Hepatocyte (in vitro differentiated cells): ENCODE measurements at places on chromosomes 4 and X. TPM values are rescaled to one million over a fixed set of nuclear protein-coding genes. Genes with fewer than 3 reads are reported as not detected.

- no peak overlapping the region for H3K4me3 ChIP-seq
- H3K36me3 ChIP-seq = no peaks in the 10 kb centered on the region
- H3K27ac ChIP-seq = no peak overlapping the region
- peaks cover 12% of the 10 kb centered on the region for H3K27me3 ChIP-seq
- H3K4me1 ChIP-seq = no peaks in the 10 kb centered on the region
- DNase-seq = no peak
Observed at GRCh38 chr4:8725845-8726244, 133.3 kb downstream of the CPZ start.

GRCh38 chrX:132364313-132364712 lies 124.5 kb downstream of the MBNL3 start:
- H3K27ac ChIP-seq = no peak overlapping the region
- H3K4me3 ChIP-seq = no peak overlapping the region
- no peaks in the 10 kb centered on the region for H3K36me3 ChIP-seq
- DNase-seq = no peak
- H3K27me3 ChIP-seq = no peaks in the 10 kb centered on the region

DNA sequence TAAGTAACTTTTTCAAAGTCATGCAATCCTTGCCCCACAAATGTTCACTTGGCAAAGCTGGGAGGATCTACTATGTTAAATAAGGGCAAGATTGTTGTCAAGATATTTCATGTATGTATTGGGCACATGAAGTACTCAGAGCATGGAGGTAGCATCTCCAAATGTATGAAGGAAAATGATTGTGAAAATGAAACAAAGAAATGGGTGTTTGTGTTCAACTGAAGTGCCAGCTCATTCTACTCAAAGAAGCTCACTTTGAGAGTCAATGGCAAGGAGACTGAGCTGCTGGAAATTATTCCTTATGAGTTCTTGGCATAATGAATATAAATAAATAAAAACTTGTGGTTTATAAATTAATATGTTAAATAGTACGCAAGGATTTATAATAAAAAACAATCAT lies 124.5 kb upstream of the ARSJ start:
- no peak overlapping the region for H3K4me3 ChIP-seq
- DNase-seq = no peak
- H3K4me1 ChIP-seq = no peaks in the 10 kb centered on the region
- no peaks in the 10 kb centered on the region for H3K36me3 ChIP-seq
- no peaks in the 10 kb centered on the region for H3K27me3 ChIP-seq

- no peaks in the 10 kb centered on the region for H3K36me3 ChIP-seq
- no peaks in the 10 kb centered on the region for H3K4me1 ChIP-seq
- H3K27me3 ChIP-seq = no peaks in the 10 kb centered on the region
- H3K27ac ChIP-seq = no peak overlapping the region
- no peak overlapping the region for H3K4me3 ChIP-seq
- DNase-seq = no peak
Observed at GRCh38 chr4:68404153-68404552, 43.1 kb upstream of the TMPRSS11E start.

DNA sequence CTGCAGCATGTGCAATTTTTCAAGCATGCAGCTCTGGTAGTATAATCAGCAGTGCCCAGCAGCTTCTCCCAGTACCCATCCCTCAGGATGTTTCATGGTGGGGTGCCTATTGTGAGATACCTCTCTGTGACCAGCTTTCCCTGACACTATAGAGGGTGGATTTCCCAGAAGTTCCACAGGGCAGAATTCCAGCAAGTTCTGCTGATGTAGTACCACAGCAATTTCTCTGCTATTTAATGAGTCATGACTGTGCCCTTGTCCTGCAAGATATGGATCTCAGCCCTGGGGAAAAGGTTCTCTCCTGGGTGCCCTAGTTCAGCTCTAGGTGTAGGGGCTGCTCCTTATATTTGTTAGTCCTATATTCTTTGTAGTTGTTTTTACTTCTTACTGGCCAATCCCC lies 174.8 kb downstream of the ENOX2 start:
- H3K27me3 ChIP-seq = no peaks in the 10 kb centered on the region
- no peak overlapping the region for H3K27ac ChIP-seq

DNA sequence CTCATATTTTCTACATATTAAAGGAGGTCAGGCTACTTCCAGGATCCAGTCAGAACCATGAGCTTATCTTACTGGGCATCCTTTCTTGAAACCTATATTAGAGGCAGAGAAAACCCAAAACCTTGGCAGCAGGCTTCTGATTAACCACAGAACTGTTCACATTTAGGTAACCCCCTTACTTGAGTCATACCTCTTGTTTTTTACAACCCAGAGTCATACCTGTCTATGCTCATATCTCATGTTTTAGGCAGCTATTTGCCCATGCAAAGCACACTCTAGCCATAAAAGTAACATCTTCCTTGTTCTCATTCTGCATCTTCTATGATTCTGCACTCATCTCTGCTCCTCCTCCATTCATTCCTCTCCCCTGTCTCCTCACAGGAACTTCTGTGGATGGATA lies 138.0 kb upstream of the SMIM31 start:
- H3K36me3 ChIP-seq = no peaks in the 10 kb centered on the region
- no peaks in the 10 kb centered on the region for H3K4me1 ChIP-seq
- no peak overlapping the region for H3K27ac ChIP-seq
- no peaks in the 10 kb centered on the region for H3K27me3 ChIP-seq
- no peak for DNase-seq
- no peak overlapping the region for H3K4me3 ChIP-seq

DNA sequence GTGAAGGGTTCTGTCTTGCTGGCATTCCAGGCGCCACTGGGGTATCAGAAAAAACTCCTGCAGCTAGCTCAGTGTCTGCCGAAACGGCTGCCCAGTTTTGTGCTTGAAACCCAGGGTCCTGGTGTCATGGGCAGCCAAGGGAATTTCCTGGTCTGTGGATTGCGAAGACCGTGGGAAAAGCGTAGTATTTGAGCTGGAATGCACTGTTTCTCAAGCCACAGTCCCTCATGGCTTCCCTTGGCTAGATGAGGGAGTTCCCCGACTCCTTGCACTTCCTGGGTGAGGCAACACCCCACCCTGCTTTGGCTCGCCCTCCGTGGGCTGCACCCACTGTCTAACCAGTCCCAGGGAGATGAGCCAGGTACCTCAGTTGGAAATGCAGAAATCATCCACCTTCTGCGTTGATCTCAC lies 40.1 kb downstream of the NOP14 start:
- peak overlapping the region; percentile 79 for H3K27ac ChIP-seq
- peaks cover 24% of the 10 kb centered on the region for H3K4me1 ChIP-seq
- no peaks in the 10 kb centered on the region for H3K36me3 ChIP-seq
- DNase-seq = no peak
- H3K4me3 ChIP-seq = no peak overlapping the region

DNA sequence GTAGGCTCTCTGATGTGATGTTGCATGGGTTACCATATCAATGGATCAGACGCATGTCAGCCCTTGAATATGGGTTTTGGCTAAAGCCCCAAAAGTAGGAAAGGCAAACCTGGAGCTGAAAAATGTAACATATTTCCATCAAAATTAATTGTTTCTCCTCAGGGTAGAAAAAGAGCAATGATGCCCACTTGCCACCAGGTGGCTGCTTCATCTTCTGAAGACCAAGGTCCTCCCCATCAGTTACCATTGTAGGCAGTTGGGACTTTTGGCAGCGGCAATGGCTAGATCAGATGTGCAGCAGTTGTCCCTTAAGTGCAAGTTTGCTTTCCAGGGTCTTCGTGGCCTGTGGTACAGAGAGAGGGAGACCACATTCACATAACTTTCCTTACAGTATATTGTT lies 118.2 kb downstream of the NAF1 start:
- H3K27ac ChIP-seq = no peak overlapping the region
- DNase-seq = peak; percentile 47

DNA sequence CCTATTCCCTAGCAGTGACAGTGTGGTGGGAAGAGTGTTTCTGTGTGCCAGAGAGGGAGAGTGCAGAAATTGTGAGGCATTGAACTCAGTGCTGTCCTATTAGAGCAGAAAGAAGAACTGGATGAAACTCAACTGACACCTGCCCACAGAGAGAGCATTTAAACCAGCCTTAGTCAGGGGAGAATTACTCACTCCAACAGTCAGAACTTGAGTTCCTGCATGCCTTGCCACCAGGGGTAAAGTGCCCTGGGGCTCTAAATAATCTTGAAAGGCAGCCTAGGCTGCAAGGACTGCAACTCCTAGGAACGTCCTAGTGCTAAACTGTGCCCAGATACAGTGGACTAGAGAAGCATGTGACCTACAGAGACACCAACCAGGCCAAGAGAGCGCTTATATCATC lies 12.8 kb downstream of the CYSLTR1 start:
- H3K27ac ChIP-seq = no peak overlapping the region
- H3K36me3 ChIP-seq = no peaks in the 10 kb centered on the region
- no peak overlapping the region for H3K4me3 ChIP-seq
- no peaks in the 10 kb centered on the region for H3K4me1 ChIP-seq
- no peak for DNase-seq
- H3K27me3 ChIP-seq = no peaks in the 10 kb centered on the region

DNA sequence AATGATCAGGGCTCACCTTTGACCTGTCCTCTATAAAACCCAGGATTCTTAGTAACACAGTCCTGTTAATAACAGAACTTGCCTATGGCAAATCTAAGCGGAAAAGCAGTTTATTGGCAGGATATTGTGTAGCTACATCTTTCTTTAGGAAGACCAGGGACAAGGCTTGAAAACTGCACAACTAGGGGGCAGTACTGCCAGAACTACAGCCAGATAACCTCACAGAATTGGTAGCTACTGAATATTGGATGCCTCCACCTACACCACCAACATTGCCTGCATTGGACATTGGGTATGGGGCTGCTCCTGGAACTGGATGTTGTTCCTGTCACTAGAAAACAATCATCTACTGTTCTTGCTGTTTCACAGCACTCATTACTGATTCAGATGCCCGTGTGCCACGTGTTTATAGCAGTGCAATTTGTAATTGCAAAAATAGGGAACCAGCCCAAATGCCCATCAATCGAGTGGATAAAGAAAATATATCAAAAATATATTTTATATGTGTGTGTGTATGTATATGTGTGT lies 47.4 kb downstream of the REPS2 start:
- peaks cover 13% of the 10 kb centered on the region for H3K4me1 ChIP-seq
- no peaks in the 10 kb centered on the region for H3K27me3 ChIP-seq
- H3K36me3 ChIP-seq = no peaks in the 10 kb centered on the region
- no peak for DNase-seq

- DNase-seq = no peak
- no peak overlapping the region for H3K27ac ChIP-seq
- H3K4me3 ChIP-seq = no peak overlapping the region
- no peaks in the 10 kb centered on the region for H3K4me1 ChIP-seq
Observed at GRCh38 chrX:104008831-104009230, 4.7 kb downstream of the H2BW1 start.

DNA sequence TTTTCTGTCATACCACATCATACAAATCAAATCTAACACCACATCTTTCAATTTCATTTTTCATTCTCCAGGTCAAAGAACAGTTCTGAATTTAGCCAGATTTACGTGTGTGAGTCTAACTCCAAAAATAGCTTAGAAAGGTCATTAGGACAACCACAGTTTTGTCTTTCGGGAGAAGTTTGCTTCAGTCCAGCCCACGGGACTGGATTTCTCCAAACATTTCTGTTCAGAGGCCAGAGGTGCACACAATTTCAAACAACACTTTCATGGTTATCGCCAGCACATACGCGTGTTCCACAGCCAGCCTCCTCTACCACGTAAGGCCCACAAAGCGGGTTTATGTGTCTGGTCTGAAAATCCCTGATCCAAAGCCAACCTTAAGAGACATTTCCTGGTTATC lies 65.9 kb downstream of the VEGFC start:
- H3K27me3 ChIP-seq = no peaks in the 10 kb centered on the region
- no peak overlapping the region for H3K27ac ChIP-seq
- DNase-seq = peak; percentile 8
- no peaks in the 10 kb centered on the region for H3K4me1 ChIP-seq
- no peak overlapping the region for H3K4me3 ChIP-seq

DNA sequence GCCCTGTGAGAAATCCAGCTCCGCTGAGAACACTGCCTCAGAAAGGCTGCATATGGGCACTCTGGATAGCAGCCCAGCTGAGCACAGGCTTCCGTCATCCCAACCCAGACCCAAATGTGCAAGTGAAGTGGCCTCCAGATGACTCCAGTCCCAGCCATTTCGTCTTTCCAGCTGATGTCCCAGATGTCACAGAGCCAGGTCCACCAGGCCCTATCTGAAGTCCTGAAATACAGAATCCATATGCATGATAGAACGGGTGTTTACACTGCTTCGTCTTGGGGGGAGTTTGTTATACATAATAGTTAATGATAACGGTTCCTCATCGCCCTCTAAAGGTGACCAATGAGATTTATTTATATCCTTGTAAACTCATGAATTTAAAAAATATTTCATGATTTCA lies 72.6 kb upstream of the TRIM2 start:
- DNase-seq = no peak
- no peak overlapping the region for H3K27ac ChIP-seq
- H3K4me1 ChIP-seq = peaks cover 8% of the 10 kb centered on the region
- no peak overlapping the region for H3K4me3 ChIP-seq

- H3K27me3 ChIP-seq = no peaks in the 10 kb centered on the region
- H3K4me3 ChIP-seq = no peak overlapping the region
- H3K4me1 ChIP-seq = no peaks in the 10 kb centered on the region
- H3K36me3 ChIP-seq = no peaks in the 10 kb centered on the region
Observed at GRCh38 chrX:47272013-47272408, 39.2 kb downstream of the USP11 start.

- no peaks in the 10 kb centered on the region for H3K36me3 ChIP-seq
- no peaks in the 10 kb centered on the region for H3K4me1 ChIP-seq
- H3K27me3 ChIP-seq = no peaks in the 10 kb centered on the region
Observed at GRCh38 chr4:70533791-70534190, 15.4 kb downstream of the AMTN start.

GRCh38 chr4:174099712-174100111 lies 183.8 kb downstream of the FBXO8 start:
- H3K4me3 ChIP-seq = no peak overlapping the region
- no peak for DNase-seq

GRCh38 chr4:42892413-42892812 lies at the start of gene GRXCR1:
GRXCR1 (plus strand) TSS chr4:42892713; CDS start chr4:42893267, 554 bp downstream.
- DNase-seq = no peak
- H3K27ac ChIP-seq = no peak within 1 kb of the TSS
- no peaks in the 10 kb centered on the region for H3K4me1 ChIP-seq
- no peaks in the 10 kb centered on the region for H3K27me3 ChIP-seq
- H3K36me3 ChIP-seq = no peaks in the 10 kb centered on the region

GRCh38 chr4:3292571-3293400 lies at the start of gene RGS12:
RGS12 (plus strand) TSS chr4:3293021; CDS start chr4:3316171, 23,150 bp downstream.
- H3K27me3 ChIP-seq = no peaks in the 10 kb centered on the region
- H3K36me3 ChIP-seq = no peaks in the 10 kb centered on the region
- peak within 1 kb of the TSS; percentile 95 for H3K27ac ChIP-seq
- DNase-seq = peak; percentile 97

GRCh38 chr4:182749667-182750167 lies 167.5 kb downstream of the DCTD start:
- no peaks in the 10 kb centered on the region for H3K27me3 ChIP-seq
- no peak overlapping the region for H3K27ac ChIP-seq
- no peak overlapping the region for H3K4me3 ChIP-seq

NUP62CL gene
- total RNA-seq = 0.80 and 3.8 TPM in 2 replicates

NAP1L3 gene
- 37.9 and 38.8 TPM in 2 replicates for total RNA-seq

EDA gene
- total RNA-seq = 15.6 and 19.1 TPM in 2 replicates

CMC4 gene
- 10.8 and 14.2 TPM in 2 replicates for total RNA-seq

TLR8 gene
- 0.07 and 0.08 TPM in 2 replicates for total RNA-seq
